Cardiac muscle cell (in vitro differentiated cells and primary cell): ENCODE measurements at places on chromosomes 3 and 15.

DNA sequence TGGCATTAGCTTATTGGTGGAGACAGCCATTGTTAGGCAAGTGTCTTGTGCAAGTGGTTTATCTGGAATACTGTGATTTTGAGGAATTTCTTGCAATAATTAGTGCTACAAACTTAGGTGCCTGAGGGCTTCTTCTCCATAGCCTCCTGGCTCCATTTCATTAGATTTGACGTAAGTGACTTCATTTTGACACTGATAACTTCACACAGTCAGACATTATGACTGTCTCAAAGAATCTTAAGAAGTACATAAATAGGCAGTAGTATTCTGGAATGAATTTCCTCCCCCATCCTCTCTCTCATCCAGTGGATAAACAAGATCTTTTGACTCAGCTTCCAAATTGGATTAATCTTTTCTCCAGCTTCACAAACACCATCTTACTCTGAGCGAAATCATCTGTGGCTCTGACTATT lies 19.0 kb downstream of the ARL14 start:
- DNase-seq, result peak; percentile 16

- DNase-seq, result no peak
Observed at GRCh38 chr3:106117490-106117858, 248.7 kb upstream of the CBLB start.

GRCh38 chr3:194139814-194140391 lies 4.0 kb downstream of the HES1 start:
- no peak for DNase-seq

- DNase-seq, result no peak
Observed at GRCh38 chr3:139201446-139202225, 142.2 kb upstream of the MRPS22 start.

DNA sequence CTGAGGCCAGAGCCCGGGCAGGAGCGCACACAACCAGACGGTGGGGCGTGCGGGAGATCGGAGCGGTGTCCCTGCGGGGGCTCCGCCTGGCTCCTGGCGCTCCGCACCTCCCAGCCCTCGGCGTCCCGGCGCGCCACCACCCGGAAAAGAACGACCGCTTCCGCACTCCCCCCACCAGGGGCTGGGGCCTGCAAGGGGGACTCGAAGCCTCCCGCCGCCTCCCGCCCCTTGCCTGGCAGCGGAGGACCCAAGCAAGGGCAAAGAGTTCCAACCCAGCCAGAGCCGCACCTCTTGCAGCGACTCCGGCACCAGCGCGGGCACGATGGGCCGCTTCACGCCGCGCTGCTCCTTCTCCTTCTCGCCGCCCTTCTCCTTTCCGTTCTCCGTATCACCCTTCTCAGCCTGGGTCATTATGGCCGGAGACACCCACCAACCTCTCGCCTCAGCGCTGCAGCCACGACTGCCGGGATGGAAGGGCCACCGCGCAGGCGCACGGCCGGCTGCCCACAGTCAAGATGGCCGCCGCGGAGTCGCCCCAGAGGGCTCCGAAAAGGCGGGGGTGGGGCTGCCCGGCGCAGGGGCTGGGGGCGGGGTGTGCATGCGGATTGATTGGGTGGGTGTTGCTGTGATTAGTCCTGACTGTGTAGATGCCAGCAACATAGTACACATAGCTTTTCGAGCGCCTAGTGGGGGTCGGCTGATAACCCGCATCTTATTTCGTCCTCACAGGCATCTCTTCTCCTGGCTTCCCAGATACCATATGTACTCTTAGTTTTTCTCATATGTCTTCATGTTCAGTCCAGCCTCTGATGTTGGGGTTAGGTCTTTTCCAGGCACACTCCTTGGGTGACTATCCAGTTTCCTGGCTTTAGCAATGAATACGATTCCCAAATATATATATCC lies at the start of gene ACTR8:
TSS of gene ACTR8 (minus strand) at position 462 of the 903 bp plus-strand sequence. CDS start at position 411, 51 bp downstream.
- peak; percentile 92 for DNase-seq

DNA sequence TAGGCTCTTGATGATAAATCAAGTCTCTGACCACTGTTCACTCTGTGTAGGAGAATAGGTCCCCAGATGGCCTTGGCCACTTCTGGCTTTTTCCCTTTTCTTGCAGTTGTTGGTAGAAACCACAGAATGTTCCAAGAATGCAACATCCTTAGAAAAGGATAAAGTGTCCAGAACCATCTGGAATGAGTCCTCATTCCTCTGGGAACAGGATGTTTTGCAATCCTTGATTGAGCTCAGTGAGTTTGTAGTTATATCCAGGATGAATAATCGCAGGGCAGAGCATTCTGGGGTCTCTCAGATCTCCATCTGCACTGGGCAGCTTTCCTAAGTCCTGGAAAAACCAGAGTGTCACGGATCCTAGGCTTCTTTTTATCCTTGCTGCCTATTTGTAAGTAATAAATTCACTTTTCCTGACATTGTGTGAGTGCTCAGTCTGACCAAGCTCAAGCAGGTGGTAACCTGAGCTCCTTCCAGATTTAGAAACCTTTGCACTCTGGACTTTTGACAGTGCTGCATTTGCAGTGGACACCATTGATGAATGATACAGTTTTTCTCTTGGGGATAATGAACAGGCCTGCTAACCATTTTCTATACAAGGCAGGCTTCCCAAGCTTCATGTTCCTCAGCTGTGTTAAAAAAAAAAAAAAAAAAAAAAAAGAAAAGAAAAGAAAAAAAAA lies 1028.6 kb downstream of the OTOL1 start:
- DNase-seq, result peak; percentile 43

DNA sequence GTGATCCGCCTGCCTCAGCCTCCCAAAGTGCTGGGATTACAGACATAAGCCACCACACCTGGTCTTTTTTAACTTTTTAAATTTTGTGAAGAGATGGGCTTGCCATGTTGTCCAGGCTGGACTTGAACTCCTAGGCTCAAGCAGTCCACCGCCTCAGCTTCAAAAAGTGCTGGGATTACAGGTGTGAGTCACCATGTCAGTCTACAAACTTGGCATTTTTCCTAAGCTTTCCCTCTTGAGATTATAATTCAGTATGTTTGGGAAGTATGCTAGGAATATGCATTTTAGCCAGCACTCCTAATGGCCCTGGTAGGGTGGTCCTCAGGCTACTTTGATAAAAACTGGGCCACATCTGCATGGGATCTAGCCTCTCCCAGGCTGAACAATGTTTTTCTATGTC lies 4.4 kb downstream of the WDR73 start:
- peak; percentile 38 for DNase-seq

GRCh38 chr3:64306745-64307144 lies 81.5 kb upstream of the PRICKLE2 start:
- no peak for DNase-seq

DNA sequence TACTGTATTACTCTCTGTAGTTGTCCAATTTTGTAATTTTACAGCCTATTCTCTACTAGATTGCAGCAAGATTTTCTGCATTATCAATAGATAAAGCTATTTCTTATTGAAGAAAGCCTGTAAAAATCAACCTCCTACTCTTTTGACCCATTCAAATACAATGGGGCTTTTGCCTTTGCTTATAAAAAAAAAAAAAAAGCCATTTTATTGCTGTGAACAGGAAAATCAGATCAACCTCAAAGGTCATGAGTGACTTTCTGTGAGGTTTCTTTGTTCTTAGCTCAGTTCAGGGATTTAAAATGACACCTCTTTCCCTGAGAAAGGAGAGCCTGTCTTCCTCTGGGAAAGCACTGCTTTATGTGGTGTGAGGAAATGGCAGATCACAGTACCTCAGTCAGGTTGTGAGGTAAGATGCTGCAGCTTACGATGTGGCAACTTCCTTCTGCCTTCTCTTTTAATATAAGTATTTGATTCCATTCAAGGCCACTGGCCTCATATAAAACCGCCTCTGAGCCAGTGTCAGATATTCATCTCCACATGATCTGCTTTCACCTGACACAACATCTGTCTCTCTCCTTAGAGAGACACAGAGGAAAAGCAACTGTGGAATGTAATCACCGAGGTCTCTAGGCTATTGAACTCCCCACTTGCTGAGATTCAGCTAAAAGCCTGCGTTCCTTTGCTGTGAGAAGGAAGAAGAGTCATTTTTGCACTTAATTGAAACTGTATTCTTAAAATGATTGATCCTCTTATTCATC lies 161.5 kb upstream of the MB21D2 start:
- no peak for DNase-seq

- DNase-seq, result peak; percentile 39
Observed at GRCh38 chr3:98690876-98691275, 72.3 kb upstream of the ST3GAL6 start.

GRCh38 chr15:76236350-76236749 lies 74.9 kb downstream of the ETFA start:
- DNase-seq, result no peak

- DNase-seq, result no peak
Observed at GRCh38 chr15:54803987-54804386, 392.8 kb downstream of the RSL24D1 start.

GRCh38 chr3:137988152-137988551 lies 21.8 kb upstream of the CLDN18 start:
- no peak for DNase-seq

GRCh38 chr3:107927361-107928083 lies 163.3 kb downstream of the CD47 start:
- peak; percentile 76 for DNase-seq

DNA sequence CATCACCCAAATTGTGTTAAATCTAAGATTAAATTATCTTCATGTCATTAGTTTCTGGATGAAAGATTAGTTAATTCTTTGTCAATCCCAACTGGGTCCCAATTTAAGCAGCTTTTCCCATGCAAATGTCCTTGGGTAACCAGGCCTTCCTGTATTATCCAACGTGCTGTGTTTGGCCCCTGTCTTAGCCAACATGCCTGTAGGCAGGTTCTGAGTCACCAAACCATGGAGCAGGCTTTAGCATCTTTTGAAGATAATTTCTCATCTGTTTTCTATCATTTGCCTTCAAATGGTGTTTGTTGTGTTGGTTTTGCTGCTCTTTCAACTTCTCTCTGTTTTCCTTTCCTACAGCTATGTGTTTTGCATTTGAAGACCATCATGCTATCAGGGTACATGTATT lies 216.2 kb downstream of the ITPR1 start:
- DNase-seq, result peak; percentile 31

GRCh38 chr3:171165983-171166382 lies 139.5 kb upstream of the SLC2A2 start:
- DNase-seq, result no peak

DNA sequence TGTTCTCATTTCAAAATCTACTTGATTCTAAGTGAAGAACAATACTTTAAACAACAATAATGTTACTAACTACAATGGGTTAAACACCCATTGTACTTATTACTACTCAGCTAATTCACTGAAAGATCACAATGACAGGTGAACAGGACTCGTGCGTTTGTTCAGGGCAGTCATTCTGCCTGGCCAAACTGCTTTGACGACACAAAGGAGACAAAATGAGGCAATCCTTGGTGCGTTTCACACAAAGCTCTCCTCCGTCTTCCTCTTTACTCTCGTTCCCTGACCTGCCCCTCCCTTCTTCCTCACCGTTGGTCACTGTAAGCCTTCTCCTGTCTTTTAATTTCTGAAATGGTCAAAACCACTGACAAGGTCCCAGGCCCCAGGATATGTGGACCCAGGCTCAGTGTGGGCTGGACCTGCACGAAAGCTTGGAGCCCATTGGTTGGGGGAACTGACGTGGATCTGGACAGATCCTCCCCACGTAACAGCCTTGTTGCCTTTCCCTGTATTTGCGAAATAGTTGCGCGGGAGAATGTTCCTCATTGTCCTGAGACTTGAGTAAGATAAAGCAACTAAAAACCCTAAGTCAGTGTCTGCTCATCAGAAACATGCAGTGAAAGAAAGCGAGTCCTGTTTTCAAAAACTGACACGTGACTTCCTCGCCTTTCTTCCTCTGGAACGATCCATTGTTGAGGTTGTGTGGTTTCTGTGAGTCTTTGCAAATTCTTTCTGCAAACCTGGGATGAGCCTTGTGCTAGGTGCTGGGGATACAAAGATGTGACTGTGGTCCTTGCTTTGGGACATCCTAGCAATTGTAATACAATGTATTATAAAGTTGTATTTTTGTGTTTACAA lies 147.1 kb upstream of the RGMA start:
- no peak for DNase-seq

- DNase-seq, result no peak
Observed at GRCh38 chr3:114685161-114685560, 391.3 kb downstream of the TIGIT start.

GRCh38 chr15:45892182-45892581 lies 257.4 kb downstream of the SQOR start:
- no peak for DNase-seq

DNA sequence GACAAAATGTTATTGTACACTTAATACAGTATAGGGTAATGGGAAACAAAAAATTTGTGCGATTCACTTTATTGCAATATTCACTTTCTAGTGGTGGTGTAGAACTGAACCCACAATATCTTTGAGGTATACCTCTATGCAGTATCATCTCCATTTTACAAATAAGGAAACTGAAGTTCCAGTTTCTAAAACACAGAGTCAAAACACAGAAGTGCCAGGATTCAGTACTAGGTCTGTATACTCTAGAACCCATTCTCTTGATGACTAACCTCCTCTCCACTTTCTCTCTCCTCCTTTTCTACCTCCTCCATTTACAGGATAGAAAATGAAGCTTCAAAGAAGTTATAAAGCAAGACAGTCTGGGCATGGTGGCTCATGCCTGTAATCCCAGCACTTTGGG lies 62.2 kb downstream of the MB21D2 start:
- no peak for DNase-seq

DNA sequence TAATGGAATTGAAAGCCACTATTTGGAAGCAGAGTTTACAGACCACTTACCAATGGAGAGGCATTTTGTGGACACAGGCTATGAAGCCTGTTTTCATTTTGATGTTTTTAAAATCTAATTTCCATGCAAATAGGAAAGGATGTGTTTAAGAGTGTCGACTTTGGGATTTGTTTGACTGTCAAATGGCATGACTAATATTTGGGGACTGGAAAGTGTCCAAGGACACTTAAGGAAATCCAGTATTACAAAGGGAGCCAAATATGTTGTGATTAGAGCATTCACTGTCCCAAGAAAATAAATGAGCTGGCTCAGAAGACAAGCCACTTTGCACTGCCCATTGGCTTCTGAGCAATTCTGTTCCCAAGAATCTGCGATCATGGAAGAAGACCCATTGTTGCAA lies 34.0 kb upstream of the SLC6A11 start:
- no peak for DNase-seq

GRCh38 chr15:81492331-81492968 lies 118.4 kb upstream of the TMC3 start:
- peak; percentile 75 for DNase-seq

DNA sequence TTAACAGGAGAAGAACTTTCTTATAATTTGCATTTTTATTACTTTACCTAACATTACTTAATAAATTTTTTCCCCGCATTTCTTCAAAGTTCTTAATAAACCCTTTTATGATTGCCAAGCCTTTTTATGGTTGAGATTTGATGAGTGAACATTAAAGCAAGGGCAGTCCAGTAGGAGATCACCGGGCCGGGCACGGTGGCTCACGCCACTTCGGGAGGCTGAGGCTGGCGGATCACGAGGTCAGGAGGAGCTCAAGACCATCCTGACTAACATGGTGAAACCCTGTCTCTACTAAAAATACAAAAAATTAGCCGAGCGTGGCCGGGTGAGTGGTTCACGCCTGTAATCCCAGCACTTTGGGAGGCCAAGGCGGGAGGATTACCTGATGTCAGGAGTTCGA lies 61.4 kb upstream of the TRA2B start:
- DNase-seq, result no peak
